ENCODE measurements at places on chromosomes 11 and 22.
A peak's percentile ranks its signal among the peaks of the same experiment; 100 is the strongest.

- no peak for DNase-seq
Measured at GRCh38 chr11:113267493-113267892, 46.9 kb upstream of the TTC12 start.

GRCh38 chr22:39658806-39659463 is 88.4 kb downstream of the CACNA1I start:
- no peak for DNase-seq

GRCh38 chr11:18705651-18706281 is 7.2 kb downstream of the TMEM86A start:
- no peak for DNase-seq

- peak; percentile 35 for DNase-seq
Measured at GRCh38 chr11:1640076-1640946, 10.7 kb downstream of the KRTAP5-5 start.

GRCh38 chr11:113242767-113243397 is 71.5 kb upstream of the TTC12 start:
- no peak for DNase-seq

DNA sequence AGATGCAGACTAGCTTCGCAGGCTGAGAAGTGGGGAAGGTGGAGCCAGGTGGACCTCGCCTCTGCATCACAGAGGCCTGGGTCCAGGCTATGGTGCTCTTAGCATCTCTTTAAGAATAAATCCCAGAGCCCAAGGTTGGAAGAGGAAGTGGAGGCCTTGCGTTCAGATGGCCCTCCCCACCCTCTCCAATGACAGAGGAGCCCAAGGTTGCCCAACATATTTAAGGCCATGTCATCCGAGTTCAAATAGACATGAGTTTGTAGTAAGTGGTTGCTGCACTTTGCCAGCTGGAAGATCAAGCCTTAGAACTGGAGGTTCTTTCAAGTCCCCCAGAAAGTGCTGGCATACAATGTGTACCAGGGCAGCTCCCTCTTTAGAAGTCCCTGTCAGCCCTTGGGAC is 47.1 kb upstream of the HORMAD2 start:
- no peak for DNase-seq

DNA sequence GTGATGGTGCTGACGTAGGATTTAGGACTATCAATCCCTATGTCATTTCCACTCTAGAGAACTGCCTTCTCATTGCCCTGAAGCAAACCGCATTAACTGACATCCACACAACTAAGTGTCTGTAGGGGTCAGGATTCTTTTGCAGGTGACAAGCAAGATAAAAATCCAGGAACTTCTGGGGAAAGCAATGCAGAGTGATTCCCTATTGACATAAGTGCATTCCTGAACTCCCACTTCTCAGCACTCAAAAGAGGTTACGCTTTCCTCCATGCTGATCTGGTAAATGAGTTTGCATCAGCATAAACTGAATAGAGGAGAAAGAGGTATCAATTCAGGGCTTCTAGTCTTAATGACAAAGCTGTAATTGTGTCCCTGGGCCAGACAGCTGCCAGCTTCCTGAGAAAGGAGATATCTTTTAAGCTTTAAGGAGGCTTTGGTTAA is 224.6 kb upstream of the ISX start:
- DNase-seq: no peak

GRCh38 chr11:128908391-128909246 is 17.5 kb downstream of the KCNJ5 start:
- peak; percentile 36 for DNase-seq

GRCh38 chr11:24312464-24313238 is 184.2 kb upstream of the LUZP2 start:
- no peak for DNase-seq

DNA sequence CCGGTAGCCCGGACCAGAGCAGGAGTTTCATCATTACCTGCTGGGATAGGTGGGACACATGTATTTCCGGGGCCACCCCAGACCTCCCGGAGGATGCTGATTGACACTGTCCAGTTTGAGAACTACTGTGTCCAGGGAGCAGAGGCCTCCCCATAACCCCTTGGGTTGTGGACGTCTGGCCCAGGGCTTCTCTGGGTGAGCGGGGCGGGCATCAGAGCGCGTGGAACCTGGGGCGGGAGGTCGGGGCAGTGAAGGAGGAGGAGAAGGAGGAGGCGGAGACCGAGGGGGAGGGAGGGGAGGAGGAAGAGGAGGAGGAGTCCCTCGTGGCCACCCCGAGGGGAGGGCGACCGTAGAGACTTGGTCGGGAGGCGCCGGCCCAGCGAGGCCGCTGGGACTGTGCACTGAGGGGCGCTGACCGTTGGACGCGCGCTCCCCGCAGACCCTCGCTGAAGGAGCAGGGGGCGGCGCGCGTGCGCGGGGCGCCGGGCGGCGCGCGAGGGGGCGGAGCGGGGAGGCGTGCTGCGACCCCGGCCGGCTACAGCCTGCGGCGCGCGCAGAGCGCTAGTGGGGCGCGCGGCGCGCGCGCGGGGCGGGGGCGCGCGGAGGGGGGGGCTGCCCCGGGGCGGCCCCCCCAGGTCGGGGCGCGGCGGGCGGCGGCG is at the start of gene GRK3:
GRK3 (plus strand) TSS at position 356 of the 659 bp plus-strand sequence. CDS start 366 bp downstream, outside the sequence.
- DNase-seq: peak; percentile 64

DNA sequence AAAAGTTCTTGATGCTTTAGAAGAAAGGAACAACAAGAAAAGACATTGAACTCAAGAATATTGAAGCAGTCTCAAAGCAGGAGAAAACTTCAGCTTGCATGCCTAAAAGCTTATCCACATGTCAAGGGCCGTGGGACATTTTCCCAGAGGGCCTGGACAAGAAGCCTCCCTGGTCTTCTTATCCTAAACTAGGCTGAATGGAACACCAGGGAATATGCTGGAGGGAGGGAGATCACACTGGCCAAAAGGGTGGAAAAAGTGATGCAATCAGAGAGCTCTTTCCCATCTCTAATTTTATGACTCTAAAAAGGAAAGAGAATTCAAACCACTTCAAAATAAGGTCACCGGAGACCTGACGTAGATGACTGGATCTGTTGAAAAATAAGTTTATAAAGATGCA is 107.2 kb downstream of the MPPED2 start:
- DNase-seq: no peak

DNA sequence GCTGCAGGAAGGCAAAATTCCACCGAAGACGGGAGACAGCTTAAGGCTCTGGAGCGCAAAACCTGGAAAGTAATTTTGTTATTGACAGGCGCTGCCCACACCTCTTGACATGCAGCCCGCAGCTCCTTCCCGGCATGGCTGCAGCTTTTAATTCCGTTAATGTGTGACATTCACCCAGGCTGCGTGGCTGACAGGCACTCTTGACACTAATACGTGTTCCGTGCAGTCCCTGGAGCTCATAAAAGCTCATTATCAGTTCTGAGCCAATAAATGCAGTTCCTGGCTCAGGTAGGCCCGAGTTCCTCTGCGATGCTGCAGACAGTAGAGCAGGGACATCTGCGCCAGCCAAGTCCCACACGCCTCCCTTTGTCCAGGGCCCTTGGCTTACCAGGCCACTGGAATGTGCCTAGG is 34.8 kb downstream of the TSPAN18 start:
- DNase-seq: no peak

GRCh38 chr22:27501191-27501936 is 300.2 kb downstream of the MN1 start:
- no peak for DNase-seq

DNA sequence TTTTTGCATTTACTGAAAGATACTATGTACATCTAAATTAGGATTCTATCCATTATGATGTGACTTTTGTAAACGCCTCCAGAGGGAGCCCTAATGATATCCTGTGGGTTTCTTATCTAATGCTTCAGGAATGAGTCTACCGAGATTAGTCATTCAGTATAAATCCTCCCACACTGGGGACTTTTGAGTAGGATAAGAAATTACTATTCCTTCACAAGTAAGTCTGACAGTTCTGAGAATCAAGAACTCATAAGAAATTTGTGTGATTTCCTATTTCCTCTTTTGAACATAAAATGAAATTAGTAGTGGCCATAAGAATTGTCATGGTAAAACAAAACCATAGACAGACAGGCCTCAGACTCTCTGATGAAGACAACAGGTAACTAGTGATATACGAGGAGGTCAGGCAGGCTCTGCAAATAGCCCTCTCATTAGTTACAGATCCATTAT is 10.0 kb upstream of the OR5M1 start:
- DNase-seq: peak; percentile 49

GRCh38 chr11:125976156-125976555 is 30.3 kb downstream of the VSIG10L2 start:
- DNase-seq: no peak

DNA sequence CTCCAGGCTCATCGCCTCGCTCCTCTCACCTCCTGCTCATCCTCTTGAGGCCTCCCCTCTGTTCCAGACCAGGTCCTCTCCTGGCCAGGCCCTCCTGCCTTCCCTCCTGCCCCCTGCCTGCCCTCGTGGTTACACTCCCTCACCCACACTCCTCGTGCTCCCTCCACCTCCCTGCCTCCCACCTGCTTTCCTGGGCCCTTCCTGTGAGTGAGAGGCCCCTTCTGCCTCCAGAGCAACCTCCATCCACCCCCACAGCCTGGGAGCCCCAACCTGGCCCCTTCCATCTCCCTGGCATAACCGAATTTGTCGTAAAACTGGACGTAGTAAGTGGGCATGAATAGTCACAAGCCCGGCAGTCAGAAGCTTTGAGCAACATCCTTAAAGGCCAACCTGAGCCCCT is 4.5 kb downstream of the APOBEC3G start:
- DNase-seq: no peak

GRCh38 chr22:43216738-43217137 is 29.8 kb upstream of the TTLL12 start:
- no peak for DNase-seq

DNA sequence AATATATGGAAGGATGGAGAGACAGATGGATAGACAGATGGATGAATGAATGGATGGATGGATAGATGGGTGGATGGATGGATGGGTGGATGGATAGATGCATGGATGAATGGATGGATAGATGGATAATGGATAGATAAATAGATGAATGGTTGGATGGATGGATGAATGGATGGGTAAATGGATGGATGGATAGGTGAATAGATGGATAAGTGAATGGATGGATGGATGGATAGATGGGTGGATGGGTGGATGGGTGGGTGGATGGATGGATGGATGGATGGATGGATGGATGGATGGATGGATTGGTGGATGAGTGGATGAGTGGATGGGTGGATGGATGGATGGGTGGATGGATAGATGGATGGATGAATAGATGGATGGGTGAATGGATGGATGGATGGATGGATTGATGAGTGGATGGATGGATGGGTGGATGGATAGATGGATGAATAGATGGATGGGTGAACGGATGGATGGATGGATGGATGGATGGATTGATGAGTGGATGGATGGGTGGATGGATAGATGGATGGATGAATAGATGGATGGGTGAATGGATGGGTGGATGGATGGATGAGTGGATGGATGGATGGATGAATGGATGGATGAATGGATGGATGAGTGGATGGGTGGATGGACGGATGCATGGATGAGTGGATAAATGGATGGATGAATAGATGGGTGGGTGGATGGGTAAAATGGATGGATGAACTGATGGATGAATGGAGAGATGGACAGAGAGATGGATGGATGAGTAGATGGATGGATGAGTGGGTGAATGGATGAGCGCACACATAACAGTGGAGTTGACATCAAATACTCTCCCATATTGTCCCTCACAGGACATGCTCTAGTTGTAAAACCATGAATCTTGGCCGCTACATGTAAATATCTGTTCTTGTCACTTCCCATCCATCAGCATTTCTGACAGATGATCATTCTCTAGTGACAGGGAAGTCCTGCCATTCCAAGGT is 8.8 kb downstream of the LSP1 start:
- DNase-seq: no peak

DNA sequence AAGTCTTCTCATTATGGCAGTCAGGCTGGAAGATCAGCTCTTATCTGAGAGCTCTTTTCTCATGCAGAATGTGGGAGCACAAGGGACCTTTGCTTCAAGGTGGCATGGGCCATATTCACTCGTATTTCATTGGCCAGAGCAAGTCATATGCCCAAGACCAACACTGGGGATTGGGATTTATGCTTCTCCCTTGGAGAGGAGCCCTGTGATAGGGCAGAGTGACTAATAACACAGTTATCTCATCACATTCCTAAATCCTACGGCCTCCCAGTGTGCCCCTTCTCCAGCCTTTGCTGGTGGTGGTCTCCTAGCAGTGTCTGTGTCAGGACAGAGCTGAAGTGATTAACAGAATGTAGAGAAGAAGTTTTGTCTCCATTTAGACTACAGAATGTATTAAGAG is 48.6 kb downstream of the SYT9 start:
- DNase-seq: no peak

DNA sequence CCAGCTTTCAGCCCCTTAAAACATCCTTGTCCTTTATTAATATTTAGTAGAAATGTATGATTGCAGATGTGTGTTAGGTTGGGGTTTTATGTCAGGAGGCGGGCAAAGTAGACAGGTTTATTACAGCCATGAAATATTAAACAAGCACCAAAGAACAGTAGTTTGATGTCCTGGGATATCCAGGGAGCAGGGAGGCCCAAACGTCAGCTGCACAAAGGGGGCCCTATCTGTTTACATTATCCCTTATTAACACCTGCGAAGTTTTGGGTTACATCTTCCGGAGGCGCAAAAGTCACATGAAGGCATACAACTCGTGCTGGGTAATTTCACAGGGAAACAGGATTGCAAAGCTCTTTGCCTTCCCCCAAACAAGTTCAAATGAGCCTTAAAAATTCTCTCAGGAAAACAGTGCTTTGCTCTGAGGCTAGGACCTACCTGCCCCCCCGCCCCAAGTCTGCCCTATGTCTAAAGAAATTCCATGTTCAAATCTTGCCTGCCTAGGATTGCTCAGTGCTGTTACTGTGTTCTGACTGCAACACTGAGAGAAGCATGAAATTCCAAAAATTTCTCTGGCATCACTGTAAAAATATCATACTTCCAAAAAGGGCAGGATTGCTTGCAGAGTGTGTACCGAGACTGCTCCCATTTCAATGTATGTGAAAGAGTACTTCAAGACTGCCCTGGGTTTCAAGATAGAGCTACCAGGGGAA is 8.9 kb downstream of the MN1 start:
- no peak for DNase-seq

DNA sequence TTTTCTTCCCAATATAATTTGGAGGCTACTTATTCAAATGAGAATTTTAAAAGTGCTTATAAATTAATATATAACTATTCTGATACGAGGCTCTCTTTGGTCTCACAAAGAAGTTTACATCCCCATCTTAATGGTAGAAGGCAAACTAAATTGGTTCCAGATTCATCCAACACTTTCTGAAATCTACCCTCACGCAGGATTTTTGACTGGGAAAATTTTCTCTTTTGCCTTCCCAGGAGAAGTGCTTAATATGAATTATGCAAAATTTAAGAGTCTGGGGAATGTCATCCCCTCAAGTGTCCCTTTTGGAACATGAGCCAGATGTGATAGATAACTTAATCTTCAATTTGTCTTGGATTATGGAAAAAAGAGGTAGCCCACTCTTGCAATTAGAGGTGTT is at the start of gene OR4C11:
OR4C11 (minus strand) TSS at position 101 of the 400 bp plus-strand sequence. CDS start 3,272 bp downstream, outside the sequence.
- DNase-seq: no peak

GRCh38 chr11:58152781-58153180 is 27.5 kb upstream of the OR9I1 start:
- DNase-seq: no peak

DNA sequence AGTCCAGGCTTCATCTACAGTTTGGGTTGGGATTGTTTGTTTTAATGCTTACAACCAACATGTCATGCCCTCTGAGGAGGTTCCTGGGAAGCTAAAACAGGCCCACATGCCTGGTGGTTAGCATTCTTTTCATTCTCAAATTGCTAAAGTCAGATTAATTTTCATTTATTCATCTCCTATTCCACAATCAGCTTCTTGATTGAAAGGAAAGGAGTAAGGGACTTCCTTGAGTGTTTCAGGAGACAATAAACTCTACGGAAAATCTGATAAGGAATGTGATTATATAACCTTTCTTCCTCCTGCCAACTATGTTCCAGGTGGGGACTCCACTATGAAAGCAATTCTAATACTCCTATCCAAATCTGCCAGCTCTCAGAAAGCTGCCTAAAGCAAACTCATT is 30.8 kb downstream of the MRTFA start:
- no peak for DNase-seq
